ENCODE measurements at places on chromosomes 1 and 21. TPM values are rescaled to one million over a fixed set of nuclear protein-coding genes. Genes with fewer than 3 reads are reported as not detected.

GRCh38 chr1:73144311-73144710 lies 862.0 kb upstream of the NEGR1 start:
- no peak for DNase-seq

DNA sequence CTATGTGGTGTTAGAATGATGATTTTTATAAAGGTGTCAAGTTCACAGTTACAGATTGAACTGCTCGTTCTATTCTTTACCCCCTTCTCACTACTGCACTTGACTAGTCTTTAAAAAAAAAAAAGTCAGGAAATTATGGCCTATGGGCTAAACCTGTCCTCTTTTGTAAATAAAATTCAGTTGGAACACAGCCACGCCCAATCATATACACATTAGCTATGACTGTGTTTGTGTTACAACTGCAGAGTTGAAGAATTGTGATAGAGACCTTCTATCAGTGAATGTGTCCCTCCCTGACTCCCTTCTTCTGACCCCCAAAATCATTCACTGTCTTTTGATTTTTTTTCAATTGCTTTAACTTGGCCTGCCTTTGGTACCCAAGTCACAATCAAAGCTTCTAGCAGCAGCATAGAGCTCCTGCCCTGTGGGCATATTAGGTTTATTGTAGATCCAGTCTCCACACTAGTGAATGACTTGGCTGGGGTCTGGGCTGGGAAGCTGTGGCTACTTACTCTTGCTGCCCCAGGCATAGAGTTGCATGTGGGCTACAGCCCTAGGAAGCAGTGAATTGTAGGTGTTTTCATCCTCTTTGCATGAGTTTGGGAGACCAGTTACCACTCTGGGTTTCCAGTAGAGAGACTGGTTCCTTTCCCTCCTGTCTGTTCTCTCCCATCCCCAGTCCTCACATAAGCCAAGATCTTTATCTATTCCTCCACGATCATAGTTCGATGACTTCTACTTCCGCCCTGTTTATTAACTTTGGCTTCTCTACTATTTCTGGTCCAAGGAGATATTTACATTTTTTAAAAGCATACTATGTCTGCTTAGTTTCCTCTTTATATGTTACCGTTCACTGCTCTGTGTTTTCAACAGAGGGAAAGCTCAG lies 249.9 kb downstream of the FMN2 start:
- DNase-seq, result no peak

- no peak for DNase-seq
Measured at GRCh38 chr1:155940482-155940992, 901 bp upstream of the RXFP4 start.

DENND1B gene
- total RNA-seq, result 17.6 TPM

JTB gene
- total RNA-seq, result 90.4 TPM

DYRK1A gene
- 171 TPM for total RNA-seq

HSPA13 gene
- total RNA-seq, result 58.1 TPM

TMCO1 gene
- total RNA-seq, result 33.5 TPM
